ENCODE measurements at places on chromosomes 3 and 15. TPM values are rescaled to one million over a fixed set of nuclear protein-coding genes. Genes with fewer than 3 reads are reported as not detected.
A peak's percentile ranks its signal among the peaks of the same experiment; 100 is the strongest.

GRCh38 chr3:16496408-16497222, 16.9 kb downstream of the RFTN1 start:
- DNase-seq: no peak

GRCh38 chr3:128488991-128489673, 3.9 kb downstream of the GATA2 start:
- no peak for DNase-seq

DNA sequence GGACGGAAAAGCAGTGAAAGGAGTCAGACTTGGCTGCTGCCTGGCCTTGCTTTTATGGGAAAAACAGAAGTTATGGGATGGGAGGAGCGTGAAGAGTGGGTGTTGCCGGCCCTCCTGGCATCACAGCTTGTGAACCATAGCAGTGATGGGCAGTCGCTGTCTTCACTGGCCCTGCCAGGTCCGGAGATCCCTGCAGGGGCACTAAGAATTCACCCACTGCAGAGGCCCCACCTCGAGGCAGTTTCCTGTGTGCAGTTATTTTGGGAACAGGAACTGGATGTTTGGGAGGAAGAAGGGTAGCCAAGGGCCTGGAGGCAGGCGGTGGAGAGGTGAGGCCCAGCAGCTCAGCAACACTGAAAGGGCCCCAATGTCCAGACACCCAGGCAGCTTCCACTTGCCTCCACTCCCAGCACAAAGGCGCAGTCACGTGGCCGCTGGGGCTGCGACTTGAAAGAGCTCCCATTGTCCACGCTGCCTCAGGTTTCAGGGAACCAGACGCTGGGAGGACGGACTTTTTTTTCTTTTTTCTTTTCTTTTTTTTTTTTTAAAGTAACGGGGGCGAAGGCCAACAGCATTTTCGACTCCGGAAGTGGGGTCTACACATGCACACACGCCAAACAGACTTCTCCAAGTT, 255.6 kb downstream of the ZNF621 start:
- DNase-seq: peak; percentile 35

- DNase-seq: no peak
These were observed 40.9 kb upstream of the PCSK6 start for GRCh38 chr15:101530224-101530958.

Gene ZNF620
- 6.4 TPM for total RNA-seq

GRCh38 chr15:70876011-70876410, 16.2 kb downstream of the THAP10 start:
- no peak for DNase-seq

GRCh38 chr15:55168350-55168974, 28.3 kb downstream of the RSL24D1 start:
- DNase-seq: peak; percentile 50

Gene SYNPR
- not detected for total RNA-seq

DNA sequence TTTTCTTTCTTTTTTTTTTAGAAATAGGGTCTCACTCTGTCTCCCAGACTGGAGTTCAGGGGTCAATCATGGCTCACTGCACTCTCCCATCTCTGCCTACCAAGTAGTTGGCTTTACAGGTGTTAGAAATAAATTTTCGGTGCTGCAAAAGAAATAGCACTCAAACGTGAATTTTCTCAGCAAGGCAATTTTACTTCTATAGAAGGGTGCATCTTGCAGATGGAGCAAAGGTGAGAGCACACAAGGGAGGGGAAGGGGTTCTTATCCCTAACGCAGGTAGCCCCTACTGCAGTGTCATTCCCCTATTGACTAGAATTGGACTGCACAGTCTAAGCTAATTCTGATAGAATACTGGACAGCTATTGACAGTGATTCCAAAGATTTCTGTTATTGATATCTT, 6.8 kb upstream of the FBLN2 start:
- DNase-seq: no peak

- DNase-seq: no peak
These were observed 124.9 kb upstream of the STRIT1 start for GRCh38 chr3:155418407-155418806.

GRCh38 chr3:191963182-191963581, 502.2 kb downstream of the PYDC2 start:
- no peak for DNase-seq

GRCh38 chr3:26588931-26589330, 33.6 kb upstream of the LRRC3B start:
- no peak for DNase-seq

DNA sequence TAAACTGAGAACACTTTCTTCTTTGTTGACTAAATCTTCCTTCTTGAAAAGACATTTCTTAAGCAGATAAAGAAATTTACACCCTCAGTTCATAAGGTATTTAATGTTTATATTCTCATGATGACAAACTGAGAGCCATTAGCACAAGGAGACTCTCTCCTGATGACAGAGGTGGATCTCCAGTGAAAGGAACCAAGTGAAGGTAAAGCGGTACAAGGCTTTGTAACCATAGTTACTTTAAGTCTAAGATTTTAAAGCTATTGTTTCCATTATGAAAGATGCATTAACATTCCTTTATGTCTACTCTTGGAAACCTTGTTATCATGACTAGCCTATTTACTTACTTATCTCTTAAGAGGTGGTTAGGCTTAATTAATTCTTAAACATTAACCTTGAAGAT, 737.1 kb downstream of the MECOM start:
- DNase-seq: no peak

Gene SLC51A
- total RNA-seq: 16.4 TPM

DNA sequence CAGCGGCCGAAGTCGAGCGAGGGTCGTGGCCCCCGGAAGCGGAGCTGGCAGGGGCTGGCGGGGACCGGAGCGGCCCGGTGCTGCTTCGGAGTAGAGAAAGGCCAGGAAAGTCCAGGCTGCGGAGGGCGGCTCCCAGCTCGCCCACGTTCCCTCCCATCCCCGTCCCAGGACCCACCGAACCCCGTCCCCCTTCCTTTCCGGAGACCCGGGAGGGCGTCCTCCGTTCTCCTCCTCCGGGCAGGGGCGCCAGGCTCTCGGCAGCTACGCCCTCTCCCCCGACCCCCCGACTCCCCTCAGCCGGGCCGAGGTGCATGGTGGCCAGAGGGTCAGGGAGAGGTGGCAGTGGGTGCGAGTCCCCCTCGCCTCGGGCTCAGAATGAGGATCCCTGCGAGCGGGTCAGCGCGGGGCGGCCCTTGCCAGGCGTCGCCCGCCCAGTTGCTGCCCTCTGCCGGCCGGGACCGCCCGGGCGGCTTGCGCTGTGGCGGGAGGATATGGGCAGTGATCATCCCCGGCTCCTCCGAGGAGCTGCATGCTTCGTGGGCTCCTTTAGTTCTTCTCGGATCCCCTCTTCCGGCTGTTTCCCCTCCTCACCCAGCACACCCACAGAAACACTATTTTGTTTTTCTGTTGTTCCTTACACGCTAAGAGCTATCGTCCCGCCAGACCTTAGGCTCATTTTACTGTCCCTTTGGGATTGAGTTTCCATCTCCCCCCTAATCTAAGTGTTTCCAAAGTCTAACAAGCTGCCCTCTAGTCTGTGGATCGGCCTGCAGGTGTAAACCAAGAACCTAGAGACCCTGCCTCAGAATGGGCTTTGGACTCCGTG, 744 bp upstream of the ALDH1A2 start:
- peak; percentile 72 for DNase-seq

All from mucosa of descending colon (tissue), 3 donors.